ENCODE measurements at places on chromosomes 3 and 15.

DNA sequence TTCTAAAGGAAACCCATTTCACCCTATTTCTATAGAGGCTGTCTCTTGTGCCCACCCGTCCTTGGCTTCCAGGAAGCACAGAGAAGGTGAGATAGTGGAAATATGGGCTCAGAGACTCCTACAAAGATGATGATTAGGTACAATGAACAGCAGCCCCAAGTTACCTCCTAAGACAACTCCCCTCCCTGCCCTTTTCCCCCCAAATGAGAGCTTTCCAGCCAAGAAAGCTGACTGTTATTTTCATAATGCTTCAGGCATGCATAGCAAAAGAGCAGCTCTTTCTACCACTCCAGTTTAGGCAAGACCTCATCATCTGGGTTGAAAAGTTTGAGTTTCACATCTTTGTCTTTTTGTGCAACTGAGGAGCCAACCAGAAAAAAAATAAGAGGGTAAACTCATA, 248.8 kb upstream of the ADAMTS9 start:
- DNase-seq: no peak

DNA sequence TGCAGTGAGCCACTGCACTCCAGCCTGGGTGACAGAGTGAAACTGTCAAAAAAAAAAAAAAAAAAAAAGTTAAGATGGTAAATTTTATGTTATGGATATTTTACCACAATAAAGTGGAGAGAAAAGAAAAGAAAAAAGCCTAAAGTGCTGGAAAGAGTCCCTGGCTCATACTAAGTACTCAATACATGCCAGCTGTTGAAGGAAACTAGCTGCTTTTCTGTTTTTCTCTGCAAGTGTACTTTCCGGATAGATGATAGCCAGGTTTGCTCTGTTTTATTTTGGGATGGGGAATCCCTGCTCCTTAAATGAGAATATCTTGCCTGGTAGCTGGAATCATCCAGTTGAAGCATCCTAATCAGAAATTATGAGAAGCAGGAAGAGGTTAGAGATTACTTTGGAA, 10.9 kb downstream of the EID1 start:
- DNase-seq: no peak

DNA sequence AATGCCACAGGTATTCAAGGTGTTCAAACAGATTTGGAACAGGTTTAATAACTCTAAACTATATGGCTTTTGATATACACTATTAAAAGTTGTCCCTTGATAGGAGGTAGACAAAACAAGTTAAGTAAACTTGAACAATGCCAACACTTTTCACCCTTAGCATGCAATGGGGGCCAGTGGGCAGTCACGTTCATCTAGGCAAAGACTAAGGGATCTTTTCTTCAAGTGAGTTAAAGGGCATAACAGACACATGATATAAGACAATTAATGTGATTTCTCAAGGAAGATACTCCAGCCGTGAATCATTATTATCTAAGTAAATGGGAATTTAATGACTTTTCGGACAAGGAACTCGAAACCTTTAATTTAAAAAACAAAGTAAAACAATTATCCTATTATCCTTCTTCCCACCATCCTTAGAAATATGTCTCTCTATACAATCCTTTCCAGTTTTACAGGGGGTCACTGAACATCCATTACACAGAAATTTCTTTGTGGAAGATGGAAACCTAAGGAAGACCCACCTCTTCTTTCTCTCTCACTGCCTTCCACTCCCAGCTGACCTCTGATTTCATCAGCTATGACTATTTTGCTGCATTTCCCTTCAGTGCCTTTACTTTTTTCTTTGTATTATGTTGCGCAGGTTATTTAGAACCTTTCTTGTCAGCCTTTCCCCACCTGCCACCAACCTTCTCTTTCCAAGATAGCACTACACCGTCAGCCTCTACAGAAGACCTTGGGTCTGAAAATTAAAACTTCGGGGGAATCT, 1.5 kb downstream of the CLDN1 start:
- DNase-seq: no peak

GRCh38 chr3:130310109-130310508, 35.4 kb upstream of the COL6A5 start:
- DNase-seq: no peak

DNA sequence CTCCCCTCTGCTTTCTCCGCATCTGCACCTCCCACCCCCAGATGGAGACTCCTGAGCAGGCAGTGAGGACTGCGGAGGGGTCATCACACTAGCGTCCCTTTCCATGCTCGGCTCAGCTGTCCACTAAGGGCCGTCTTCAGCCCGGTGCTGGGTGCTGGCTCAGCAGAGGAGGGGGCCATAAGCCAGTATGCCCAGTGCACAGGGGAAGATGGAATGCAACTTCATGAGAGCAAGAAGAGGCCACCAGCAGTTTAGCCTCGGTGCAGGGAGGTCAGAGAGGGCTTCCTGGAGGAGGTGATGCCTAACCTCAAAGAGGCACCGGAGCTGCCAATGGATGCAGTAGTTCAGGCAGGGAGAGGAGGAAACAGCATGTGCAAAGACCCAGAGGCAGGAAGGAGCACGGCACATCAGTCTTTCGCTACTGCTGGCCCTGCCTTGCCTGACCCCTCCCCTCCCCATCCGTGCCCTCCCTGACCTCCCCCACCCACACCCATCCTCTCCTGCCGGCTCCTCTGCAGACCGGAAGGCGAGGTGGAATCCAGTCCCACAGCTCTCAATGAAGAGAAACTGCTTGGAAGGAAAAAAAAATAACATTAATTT, 15.2 kb upstream of the PLXND1 start:
- DNase-seq: no peak

DNA sequence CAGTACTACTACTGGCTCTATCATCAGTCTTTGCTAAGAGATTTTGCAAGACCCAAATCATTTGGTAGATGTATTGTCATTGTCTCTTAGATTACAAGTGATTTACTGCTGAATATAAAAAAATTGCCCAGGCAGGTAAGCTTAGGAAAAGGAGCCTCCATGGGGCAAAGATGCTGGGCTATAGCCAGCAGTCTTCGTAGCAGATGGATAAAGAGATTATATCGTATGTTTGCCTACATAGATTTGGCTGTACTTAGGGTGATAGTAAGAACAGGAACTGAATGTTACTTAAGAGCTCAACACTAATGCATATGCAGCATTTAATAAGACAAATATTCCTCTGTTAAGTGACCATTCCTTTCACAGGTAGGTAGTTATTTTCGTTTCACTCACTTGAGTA, 48.9 kb downstream of the PTPRG start:
- DNase-seq: no peak

DNA sequence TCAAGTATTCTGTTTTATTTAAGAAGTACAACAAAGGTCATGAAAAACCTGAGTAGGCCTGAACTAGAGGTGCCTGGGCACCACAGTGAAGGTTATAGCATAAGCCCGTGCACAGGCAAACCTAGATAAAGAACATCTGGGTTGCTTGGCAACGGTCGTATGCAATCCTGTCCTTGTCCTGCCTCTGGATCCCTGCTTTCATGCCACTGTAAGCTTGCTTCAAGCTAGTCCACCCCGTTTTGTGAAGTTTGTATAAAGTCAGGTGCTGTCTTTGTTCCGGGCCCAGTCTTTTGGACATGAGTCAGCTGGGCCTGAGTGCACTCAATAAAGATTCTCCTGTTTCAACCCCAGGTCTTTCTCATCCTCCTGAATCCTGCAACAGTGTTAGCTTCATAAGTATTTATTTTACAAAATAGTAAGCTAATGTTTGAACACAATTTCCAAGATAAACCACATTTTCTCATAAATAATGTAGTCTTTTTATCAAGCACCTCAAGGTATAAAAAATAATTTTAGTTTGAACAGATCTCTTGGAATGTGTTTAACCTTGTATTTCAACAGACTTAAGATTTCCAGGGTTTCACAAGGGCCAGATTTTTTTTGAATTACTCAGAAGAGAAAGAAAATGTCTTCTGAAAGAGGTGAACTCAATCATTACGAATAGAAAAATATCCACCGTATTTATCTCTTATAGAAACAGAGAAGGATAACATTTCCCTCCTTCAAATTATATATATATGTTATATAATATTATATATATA, 14.3 kb upstream of the SLC9C1 start:
- DNase-seq: no peak

GRCh38 chr3:16426665-16427064, 86.8 kb downstream of the RFTN1 start:
- DNase-seq: no peak

GRCh38 chr3:140931016-140931454, 10.6 kb upstream of the SLC25A36 start:
- DNase-seq: no peak

GRCh38 chr15:67164401-67164791, 90.1 kb downstream of the AAGAB start:
- DNase-seq: no peak

- DNase-seq: no peak
These were observed 34.0 kb upstream of the ARPIN start for GRCh38 chr15:89946681-89947299.

GRCh38 chr3:48119505-48120193, 68.6 kb downstream of the CDC25A start:
- DNase-seq: no peak

DNA sequence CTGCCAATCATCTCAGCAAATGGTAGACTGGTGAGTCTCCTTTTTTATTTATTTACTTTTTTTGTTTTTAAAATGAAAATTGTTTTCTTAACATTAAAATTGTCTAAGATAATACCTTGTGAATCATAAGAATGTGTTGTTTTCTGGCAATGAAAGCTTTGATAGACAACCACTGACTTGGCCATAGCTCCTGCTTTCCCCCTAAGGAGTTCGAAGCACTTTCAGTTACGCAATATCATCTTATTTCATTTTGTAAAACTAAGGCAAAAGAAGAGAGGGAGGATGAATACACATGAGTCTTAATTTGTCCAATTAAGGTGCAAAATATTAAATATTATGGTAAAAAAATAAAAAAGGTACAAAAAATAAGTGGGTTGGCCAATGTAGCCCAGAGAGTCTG, 74.8 kb upstream of the PLCL2 start:
- no peak for DNase-seq

DNA sequence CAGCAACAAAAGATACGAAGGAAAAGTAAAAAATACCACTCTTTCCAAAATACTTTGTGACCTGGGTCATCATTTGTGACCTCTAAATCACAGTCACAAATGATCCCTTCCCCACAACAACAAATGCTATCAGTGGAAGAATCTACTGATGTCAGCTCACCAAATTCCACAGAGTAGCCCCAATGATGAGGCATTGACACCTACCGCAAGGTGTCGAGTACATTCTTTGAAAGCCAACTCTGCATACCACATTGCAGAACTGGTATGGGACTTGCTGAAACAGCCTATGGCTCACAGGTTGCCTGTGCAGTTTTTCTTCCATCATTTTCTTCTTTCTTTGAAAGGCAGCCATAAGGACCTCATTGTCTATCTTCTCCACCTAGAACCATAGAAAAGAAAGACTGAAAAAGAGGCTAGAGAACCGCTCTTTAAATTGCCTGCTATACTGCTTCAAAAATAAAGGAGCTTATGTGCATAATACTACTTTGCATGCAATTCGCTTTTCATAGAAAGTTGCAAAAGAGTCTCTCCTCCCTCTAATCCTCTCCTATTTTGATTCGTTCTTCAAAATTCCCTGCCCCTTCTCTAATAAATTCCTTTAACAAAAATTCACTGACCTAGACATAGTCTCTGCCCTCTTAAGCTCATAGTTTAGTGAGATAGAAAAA, 21.4 kb upstream of the KPNA1 start:
- DNase-seq: no peak

GRCh38 chr3:185332026-185332735, 30.8 kb upstream of the MAP3K13 start:
- DNase-seq: no peak

GRCh38 chr3:61681636-61682035, 120.3 kb downstream of the PTPRG start:
- DNase-seq: no peak

GRCh38 chr15:87816016-87816415, 440.5 kb downstream of the NTRK3 start:
- DNase-seq: no peak

DNA sequence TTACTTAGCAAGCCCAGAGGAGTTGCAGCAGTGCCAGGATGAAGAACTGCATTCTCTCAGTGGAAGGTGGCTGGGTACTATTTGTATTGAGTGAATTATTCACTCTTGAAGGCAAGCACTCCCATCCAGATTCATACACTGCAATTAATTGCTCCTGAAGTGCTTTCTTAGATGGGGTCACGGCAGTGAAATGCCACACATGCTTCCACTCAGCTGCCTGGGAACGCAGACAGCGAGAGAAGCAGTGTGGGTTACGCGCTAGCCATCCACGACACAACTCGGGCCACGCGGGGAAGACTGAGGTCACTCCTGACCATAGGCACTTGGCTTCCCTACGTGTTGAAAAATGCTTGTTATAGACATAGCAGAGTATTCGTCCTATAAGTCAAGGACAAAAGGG, 30.8 kb upstream of the LMCD1 start:
- DNase-seq: no peak

- peak; percentile 75 for DNase-seq
These were observed 108.4 kb downstream of the SERPINI1 start for GRCh38 chr3:167843886-167844285.

- no peak for DNase-seq
These were observed 25.6 kb downstream of the CPNE4 start for GRCh38 chr3:132009241-132009640.

DNA sequence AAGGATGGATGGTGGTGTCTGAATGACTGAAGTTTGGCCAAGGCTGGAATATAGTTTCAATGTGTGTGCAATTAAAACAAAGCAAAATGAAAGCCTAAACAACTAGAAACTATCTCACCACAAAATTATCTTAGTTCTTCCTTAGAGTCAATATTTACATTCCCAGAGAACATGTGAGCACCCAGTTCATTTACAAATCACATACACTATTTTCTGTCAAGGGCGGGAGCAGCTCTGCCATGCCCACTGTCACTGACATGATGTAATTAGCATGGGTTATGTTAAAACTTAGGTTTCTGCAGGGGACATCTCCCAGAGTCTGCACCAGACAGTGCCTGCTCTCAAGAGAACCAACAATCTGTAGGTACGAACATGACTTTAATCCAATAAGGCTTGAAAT, 65.0 kb downstream of the PDZRN3 start:
- DNase-seq: no peak

- no peak for DNase-seq
These were observed 32.3 kb upstream of the MFSD1 start for GRCh38 chr3:158769549-158769948.

- DNase-seq: no peak
These were observed 16.7 kb upstream of the BFSP2 start for GRCh38 chr3:133383175-133383574.

- DNase-seq: no peak
These were observed 2.2 kb downstream of the THBS1 start for GRCh38 chr15:39582977-39583595.
